NCI-H524 treated with DMSO at 0.1 percent for 48 hours (cell line): ENCODE measurements at places on chromosomes 2 and 18.

DNA sequence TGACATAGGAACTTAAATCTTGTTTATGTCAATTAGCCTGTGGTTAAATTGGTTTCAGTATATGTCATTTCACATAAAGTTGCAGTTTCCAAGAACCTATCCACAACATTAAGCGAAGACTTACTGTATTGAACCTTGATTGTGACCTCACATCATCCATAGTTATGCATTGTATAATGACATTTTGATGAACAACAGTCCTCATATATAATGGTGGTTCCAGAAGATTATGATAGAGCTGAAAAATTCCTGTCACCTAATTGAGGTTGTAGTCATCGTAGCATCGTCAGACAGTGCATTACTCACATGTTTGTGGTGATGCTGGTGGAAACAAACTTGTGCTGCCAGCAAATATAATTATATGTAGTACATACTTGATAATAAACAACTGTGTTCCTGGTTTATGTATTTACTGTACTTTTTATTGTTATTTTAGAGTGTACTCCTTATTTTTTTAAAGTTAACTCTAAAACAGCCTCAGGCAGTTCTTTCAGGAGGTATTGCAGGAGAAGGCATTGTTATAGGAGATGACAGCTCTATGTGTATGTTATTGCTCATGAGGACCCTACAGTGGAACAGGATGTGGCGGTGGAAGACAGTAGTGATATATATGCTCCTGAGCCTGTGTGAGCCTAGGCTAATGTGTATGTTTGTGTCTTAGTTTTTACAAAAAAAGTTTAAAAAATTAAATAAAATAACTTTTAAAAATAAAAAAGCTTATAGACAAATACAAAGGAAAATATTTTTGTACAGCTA, 56.6 kb downstream of the UBE2E3 start:
- no peak for DNase-seq

GRCh38 chr2:162118166-162119031, 33.6 kb downstream of the GCG start:
- DNase-seq: no peak

- no peak for DNase-seq
Observed at GRCh38 chr2:16321872-16322271, 343.8 kb downstream of the CYRIA start.

DNA sequence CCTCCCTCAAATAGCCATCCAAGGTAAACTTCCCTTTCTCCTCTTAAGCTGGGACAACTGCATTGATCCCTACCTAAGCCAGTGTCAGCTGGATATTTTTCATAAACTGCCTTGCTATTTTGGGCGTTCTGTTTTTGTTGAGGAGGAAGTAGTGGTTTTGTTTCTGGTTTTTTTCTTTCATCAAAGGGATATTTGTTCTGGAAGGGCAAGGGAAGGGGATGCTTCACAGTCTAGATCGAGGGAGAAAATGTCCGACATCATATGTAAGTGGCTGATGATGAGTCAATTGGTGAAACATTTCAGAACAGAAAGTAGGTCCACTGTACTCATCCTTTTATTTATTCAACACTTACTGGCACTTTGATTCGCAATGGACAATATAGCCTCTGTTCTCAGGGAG, 31.0 kb downstream of the TANC1 start:
- DNase-seq: no peak

GRCh38 chr2:43217228-43218154, 8.9 kb downstream of the ZFP36L2 start:
- DNase-seq: no peak

- no peak for DNase-seq
Observed at GRCh38 chr2:119810049-119810630, 50.4 kb downstream of the PTPN4 start.

DNA sequence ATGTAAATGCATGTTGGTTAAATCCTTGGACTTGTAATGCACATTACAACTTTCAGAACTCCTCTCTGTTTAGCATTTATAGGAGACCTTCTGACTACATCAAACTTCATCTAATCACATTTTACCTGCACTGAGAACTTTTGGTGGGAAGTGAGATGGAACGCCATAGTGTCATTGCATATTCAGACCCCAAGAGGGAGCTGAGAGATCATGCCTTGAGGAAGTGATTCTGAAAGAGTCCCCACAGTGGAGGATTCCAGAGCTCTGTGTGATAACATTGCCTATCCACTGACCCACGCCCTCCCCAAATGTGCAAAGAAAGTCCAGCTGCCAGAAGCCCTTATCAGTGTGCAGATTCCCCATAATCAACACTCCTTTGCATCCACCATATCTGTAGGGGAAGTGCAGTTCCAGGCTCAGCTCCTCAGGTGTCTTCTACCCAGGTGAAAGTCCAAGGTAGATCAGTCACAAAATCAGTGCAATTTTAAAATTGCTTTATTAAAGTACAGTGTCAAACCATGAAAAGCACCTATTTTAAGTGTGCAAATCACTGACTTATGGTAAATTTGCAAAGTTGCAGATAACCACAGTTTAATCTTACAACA, 212.4 kb downstream of the RPIA start:
- DNase-seq: no peak

DNA sequence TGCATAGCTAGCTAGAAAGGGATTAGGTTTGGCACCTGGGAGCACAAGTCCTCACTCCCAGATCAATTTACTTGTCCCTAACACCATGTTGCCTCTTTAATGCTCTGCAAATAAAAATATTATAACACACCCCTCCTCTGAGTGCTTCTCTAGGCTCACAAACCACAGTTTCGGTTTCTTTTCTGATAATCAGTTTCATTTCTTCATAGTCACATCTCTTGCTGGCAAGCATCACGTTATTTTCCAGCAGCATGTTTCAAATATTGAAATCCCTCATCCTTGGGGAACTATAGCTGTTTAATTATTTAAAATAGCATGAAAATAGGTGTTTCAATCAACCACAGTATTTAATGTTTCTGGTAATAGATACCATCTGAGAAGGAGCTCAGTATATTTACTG, 13.9 kb upstream of the SMCHD1 start:
- no peak for DNase-seq

GRCh38 chr2:189574793-189575475, 5.7 kb downstream of the SLC40A1 start:
- no peak for DNase-seq

DNA sequence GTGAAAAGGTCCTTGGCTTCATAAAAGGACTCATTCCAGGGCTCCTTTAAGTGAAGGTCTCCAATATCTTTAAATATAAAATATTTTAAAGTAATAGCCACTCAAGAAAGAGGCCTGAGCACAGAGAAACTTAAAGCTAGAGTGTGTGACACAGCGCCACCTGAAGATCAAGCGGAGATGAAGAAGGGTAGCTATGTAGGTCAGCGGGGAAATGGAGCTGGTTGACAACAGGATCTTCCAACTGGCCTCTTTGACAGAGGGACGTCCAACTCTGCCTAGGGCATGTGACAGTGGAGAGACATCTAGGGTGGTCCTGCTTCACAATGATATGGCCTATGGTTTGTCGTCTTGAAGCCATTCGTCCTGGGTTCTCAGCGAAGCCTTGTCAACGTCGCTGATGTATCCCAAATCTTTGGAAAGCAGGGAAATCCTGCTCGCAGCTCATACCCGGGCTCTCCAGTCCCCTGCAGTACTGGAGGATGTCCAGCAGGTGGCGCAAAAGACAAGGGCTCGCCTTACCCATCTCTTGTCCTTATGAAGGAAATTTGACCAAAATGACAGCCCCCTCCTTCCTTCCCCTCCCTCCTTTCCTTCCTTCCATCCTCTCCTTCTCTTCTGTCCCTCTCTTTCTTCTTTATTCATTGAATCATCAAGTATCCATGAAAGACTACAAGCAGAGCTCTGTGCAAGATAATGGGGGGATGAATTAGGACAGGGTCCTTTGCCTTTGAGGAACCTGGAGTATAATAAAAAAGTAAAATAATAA, 59.6 kb downstream of the LONRF2 start:
- no peak for DNase-seq

GRCh38 chr2:9069543-9069942, 66.1 kb upstream of the MBOAT2 start:
- DNase-seq: no peak

DNA sequence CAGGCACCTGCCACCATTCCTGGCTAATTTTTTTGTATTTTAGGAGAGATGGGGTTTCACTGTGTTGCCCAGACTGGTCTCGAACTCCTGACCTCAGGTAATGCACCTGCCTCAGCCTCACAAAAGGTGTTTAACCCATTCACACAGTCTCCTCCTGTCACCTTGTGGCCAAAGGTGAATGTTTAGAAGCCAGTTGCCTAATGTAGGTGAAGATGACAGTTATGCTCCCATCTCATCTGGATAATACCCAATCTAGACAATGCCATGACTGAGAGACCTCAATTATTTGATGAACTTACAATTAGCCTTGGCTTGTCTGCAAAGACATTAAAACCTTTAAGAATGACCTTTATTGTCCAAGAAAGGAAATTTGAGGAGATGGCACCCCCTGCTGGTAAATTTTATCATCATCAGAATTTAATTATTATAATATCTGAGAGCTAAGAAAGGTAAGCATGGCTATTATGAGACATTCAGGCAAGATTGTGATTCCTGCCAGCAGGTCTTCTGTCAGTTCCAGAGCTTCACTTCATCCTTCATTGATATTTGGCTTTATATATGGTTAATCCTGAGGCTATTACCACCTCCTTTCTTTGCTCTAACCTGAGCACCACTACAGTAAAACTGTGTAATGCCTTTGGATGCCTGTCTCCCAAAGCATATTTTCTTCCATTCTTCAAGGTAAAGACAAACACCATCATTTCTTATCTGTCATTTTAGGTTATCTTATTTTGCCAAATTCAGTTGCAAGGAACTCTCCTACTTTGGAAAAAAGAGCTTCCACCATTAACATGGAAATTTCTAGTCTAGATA, 117.6 kb downstream of the FAM124B start:
- no peak for DNase-seq

DNA sequence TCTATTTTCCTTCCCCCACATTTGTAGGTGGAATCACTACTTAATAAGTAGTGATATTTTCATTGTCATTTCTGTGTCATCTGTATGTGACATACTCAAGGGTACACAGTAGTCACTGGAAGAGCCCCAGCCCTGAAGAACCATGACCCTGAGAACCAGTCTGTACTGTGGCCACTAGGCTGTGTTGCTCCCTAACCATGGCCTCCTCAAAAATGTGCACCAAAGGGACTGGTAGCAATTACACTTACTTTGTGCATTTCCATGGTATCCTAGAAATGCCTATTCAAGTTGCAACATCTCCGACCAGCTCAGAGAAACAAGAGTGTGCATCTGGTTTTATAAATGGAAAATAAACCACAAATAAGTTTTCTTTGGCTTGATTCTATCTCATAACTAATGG, 155.1 kb downstream of the DOCK10 start:
- DNase-seq: no peak
